IMR-90 (cell line): ENCODE measurements at places on chromosomes 3 and 15. TPM values are rescaled to one million over a fixed set of nuclear protein-coding genes. Genes with fewer than 3 reads are reported as not detected.

The RAB6B gene
- polyA plus RNA-seq: 1.2 and 1.4 TPM in 2 replicates

The GOLGA8Q gene
- polyA plus RNA-seq: 0.44 and 0.55 TPM in 2 replicates

The NRROS gene
- polyA plus RNA-seq: 0.10 and 0.16 TPM in 2 replicates

The ARRDC4 gene
- 4.0 and 5.3 TPM in 2 replicates for polyA plus RNA-seq

The NR2E3 gene
- 0.19 and 0.29 TPM in 2 replicates for polyA plus RNA-seq

The FBN1 gene
- polyA plus RNA-seq: 130 and 134 TPM in 2 replicates

The TRAK1 gene
- 21.7 and 25.6 TPM in 2 replicates for polyA plus RNA-seq

DNA sequence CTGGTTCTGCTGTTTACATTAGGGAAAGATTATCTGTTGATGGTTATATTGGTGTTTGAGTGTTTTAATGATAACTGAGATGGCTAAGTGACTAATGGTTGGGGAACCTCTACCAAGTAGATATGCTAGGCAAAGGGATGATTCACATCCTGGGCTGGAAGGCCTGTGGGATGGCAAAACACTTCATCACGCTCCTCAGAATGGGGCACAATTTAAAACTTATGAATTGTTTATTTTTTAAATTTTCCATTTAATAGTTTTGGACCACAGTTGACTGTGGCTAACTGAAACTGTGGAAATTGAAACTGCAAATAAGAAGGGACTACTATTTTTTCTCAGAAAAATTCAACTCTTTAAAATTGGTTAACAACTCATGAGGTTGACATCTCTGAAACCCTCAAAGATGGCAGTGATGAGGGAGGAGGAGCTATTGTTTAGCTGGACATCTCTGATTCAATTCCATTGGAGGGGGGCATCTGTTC, 100.5 kb upstream of the ZBED2 start:
- peak; percentile 91 for DNase-seq

GRCh38 chr3:44337248-44337785, 1.2 kb upstream of the TCAIM start:
- DNase-seq: no peak

GRCh38 chr15:101520395-101520794, 30.9 kb upstream of the PCSK6 start:
- DNase-seq: no peak

DNA sequence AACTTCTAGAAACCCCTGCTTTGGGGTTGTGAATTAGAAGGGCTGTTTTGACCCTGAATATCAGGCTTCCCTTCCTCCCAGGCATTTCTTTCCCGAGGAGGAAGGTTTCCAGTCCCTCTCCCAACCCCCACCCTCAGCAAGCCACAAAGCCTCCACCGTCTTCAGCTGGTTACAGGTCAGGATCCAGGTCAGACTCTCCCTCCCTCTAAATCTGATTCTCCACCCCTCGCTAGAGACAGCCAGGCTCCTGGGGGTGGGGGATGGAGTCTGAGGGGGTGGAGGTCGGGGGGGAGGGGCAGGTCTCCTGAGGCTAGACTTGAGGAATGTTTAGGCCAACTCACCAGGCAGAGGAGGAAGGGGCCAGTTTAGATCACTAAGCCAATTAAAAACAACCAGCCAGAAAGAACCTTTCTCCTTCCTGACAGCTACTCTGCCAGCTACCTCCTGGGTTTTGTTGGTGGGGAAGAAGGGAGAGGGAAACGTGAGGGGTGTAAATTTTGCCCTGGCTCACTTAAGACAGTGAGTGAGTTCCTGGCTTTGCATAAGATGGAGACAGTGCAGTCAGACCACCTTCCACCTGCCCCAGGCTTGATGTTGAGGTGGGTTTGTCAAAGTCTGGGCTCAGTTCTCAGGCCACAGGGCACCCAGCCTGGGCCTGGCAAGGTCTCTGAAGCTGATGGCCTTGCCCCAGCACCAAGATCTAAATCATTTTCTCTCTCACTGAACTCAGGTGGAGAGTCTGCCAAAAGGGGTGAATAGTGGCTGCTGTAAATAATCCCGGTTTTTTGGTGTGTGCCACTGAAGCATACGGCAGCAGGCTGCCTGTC, 19.5 kb downstream of the BMF start:
- DNase-seq: peak; percentile 29

DNA sequence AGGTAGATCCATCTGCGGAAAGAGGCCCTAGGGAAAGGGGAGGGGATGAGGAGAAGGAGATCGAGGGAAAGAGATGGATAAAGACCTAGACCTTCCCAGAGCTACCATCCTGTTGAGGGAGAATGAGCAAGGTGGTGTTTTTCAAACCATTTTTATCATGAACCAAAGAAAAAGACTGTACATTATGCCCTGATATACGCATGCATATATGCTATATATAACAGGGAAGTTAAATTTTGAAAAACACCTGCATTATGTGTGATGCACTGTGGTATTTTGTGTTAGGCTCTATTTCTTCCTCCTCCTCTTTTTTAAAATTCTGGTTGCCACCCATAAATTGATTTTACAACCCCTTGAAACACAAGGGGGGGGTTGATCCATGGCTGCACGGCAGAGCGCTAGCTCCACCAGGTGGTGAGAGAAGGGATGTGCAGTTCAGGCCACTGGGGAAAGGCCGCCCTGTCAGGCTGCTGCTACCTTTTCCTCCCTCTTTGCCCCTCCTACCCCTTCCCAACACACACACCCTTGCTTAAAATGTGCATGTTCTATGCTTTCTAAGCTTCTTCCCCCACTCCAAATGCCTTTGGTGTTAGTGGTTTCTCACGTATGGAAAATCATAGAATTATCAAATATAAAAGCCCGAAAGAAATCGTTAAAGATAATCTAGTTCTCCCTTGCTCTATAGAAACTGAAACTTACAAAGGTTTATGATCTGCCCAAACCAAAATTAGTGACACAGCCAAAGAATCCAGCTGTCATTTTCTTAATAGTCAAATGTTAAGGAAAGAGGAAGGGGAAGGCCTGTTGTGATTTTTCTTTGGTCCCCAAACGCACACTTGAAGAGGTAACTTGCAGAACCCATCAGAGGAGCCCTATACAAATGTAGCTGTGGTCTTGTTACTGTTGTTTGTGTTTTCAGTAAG, 262.0 kb upstream of the UMPS start:
- peak; percentile 40 for DNase-seq

- peak; percentile 59 for DNase-seq
Observed at GRCh38 chr15:66842710-66843441, 140.8 kb downstream of the SMAD6 start.

- no peak for DNase-seq
Observed at GRCh38 chr3:130737622-130738021, 9.0 kb downstream of the PIK3R4 start.

GRCh38 chr15:80153900-80154299, 1.1 kb downstream of the FAH start:
- DNase-seq: peak; percentile 13

- DNase-seq: peak; percentile 88
Observed at GRCh38 chr3:25594007-25594502, 70.7 kb downstream of the TOP2B start.

DNA sequence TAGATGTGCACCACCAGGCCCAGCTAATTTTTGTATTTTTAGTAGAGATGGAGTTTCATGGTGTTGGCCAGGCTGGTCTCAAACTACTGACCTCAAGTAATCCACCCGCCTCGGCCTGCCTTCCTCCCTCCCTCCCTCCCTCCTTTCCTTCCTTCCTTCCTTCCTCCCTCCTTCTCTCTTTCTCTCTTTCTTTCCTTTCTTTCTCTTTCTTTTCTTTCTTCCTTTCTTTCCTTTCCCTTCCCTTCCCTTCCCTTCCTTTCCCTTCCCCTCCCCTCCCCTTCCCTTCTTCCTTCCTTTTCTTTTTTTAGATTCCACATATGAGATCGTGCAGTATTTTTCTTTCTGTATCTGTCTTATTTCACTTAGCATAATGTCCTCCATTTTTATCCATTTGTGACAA, 81.3 kb downstream of the FAM81A start:
- no peak for DNase-seq

- no peak for DNase-seq
Observed at GRCh38 chr3:101128786-101129185, 135.6 kb upstream of the ABI3BP start.

GRCh38 chr3:46866720-46867549, 3.7 kb upstream of the MYL3 start:
- DNase-seq: peak; percentile 21

DNA sequence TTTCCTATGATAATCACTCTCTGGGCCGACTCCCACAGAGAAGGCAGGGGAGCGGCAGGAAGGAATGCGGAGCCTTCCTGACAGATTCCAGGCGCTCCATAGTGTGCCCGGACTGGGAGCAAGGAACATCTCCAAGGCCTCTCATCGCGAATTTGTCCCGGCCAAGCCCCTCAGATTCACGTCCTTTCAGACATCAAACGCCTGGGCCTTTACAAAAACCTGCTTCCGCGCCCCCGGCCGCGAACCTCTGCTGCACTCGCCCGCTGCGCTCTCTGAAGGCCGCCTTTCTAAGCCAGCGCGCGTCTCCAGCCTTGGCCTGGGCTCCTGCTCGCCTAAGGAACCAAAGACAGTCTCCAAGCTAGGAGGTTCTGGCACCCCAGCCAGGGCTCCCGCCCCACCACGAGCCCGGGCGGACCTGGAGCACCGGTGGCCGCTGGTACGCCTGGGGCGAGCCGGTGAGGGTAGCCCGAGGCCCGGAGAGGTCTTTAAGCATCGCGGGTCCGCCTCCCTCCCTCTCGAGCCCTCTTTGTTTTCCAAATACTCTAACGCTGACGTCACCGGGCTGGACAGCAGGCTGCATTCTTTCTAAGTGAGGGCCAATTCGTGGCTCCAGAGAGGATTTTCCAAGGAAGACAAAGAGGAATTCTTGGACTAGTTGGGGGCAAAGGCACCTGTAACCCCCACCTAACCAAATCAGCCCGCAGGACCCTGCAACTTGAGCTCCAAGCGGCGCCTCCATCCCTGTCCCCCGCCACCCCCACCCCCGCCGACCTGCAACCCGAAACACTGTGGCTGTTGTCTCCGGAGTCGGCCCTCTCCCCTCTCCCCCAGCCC, 759 bp downstream of the AMOTL2 start:
- peak; percentile 89 for DNase-seq

DNA sequence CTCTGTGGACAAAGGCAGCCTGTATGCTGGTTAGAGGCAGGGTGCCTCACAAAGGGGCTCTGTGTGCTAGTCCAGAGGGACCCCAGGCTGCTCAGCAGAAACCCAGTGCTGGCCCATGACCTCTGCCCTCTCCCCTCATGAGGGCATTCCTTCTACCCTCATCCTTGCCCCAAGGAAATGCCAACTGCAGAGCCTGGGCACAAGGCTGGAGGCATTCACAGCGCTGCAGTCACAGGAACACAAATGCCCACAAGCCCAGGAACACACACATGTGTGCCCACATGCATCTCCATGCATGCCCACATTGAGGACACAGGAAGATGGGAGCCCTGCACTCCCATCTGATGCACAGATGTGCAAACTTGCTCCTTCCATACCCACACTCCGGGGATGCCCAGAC, 3.8 kb downstream of the INKA1 start:
- no peak for DNase-seq

GRCh38 chr3:109023656-109024254, 70.1 kb upstream of the GUCA1C start:
- peak; percentile 47 for DNase-seq

DNA sequence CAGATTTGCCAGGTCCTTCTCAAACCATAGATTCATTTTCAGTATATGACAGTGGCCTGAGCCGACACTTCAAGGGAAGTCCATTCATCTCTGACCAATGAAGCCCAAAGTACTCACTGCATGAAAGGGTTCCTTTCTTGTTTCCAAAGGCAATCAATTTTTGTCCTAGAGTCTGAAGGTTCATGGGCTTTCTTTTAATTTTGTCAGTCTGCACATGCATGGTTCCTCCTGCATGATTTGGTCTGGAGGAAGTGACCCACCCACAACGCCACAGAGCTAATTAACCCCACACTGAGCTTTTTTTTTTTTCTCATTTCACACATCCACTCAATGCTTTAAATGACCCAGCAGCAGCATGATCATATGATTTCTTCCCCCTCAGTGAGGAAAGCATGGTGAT, 216.4 kb downstream of the TIGIT start:
- DNase-seq: no peak

DNA sequence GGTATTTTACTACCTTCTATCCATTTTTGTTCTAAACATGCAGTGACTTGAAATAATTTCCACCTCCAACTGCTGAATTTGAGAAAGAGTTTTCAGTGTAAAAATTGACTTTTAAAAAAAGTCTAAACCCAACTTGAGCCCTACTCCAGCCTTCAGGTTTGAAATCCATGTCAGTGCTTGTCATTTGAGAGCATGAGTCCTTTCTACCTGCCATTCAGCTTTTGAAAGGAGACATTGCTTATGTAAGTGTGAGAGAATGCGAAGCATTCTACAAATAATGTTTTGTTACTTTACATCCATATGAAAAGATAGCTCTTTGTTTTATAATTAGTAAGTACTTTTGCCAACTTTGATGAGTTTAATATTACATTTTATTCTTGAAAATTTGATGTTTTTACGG, 329.2 kb downstream of the PTPRG start:
- DNase-seq: no peak

DNA sequence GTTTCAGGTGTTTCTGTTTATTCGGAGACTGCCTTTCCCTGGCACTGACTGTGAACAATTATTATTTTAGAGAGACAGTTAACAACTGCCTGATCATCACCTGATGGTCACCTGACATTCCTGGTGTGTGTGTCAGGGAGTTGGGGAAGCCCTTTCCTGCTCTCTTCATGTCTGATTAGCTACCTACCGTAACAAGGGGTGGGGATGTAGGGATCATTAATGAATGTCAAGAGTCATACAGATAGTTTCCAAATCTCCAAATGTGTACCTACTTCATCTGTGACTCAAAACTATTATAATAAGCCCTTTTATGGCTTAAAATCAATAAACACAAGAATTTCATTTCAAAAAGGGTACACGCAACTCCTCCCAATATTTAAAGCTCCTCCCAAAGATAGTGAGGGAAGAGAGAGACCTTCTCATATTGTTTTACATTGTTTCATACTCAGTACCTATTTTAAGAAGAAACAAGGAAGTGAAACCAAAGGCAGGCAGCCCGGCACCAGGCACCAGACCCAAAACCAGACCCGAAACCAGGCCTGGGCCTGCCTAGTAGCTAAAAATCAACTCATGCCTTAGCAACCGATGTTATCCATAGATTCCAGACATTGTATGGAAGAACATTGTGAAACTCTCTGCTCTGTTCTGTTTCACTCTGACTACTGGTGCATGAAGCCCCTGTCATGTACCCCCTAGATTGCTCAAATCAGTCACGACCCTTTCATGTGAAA, 844.9 kb upstream of the ALCAM start:
- DNase-seq: no peak

DNA sequence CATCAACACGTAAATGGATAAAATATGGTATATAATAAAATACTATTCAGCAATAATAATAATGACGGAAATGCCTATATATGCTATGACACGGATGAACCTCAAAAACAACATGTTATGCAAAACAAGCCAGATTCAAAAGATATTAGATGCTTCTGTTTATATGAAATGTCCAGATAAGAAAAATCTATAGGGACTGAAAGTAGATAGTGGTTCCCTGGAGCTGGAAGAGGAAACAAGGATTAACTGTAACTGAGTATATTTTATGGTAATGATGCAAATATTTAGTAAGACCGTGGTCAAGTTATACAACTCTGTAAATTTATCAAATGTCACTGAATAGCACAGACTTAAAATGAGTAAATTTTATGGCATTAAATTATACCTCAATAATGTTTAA, 25.8 kb upstream of the WDR49 start:
- no peak for DNase-seq
